ENCODE measurements at places on chromosomes 7 and 10. TPM values are rescaled to one million over a fixed set of nuclear protein-coding genes. Genes with fewer than 3 reads are reported as not detected.

- no peak overlapping the region for H3K4me3 ChIP-seq
- no peak overlapping the region for H3K27ac ChIP-seq
- peaks cover 5% of the 10 kb centered on the region for H3K4me1 ChIP-seq
- DNase-seq = no peak
These were observed 67.3 kb upstream of the DNAJB6 start for GRCh38 chr7:157269341-157270059.

GRCh38 chr10:91250341-91250740, 29.9 kb downstream of the PCGF5 start:
- peaks cover 26% of the 10 kb centered on the region for H3K36me3 ChIP-seq
- H3K27me3 ChIP-seq = no peaks in the 10 kb centered on the region
- DNase-seq = no peak
- no peak overlapping the region for H3K27ac ChIP-seq
- no peak overlapping the region for H3K4me3 ChIP-seq

OR2A42 gene
- total RNA-seq = not detected

PWWP2B gene
- 17.1 TPM for total RNA-seq

DNA sequence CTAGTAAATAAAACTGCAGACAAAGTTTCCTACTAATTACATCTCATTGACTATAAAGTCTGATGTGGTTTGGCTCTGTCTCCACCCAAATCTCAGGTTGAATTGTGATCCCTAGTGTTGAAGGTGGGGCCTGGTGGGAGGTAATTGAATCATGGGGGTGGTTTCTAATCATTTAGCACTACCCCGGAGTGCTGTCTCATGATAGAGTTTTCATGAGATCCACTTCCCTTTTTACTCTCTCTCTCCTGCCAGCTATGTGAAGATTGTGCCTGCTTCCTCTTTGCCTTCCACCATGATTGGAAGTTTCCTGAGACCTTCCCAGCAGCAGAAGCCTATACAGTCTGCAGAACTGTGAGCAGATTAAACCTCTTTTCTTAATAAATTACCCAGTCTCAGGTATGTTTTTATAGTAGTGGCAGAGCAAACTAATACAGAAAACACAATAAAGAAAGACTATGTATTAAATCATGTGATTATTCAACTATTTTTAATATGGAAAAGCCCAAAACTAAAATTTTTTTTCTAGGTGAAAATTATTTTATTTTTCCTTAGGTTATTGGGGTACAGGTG, 232.1 kb downstream of the FZD1 start:
- no peak overlapping the region for H3K27ac ChIP-seq
- H3K4me1 ChIP-seq = no peaks in the 10 kb centered on the region
- no peak for DNase-seq
- H3K4me3 ChIP-seq = no peak overlapping the region
- H3K27me3 ChIP-seq = no peaks in the 10 kb centered on the region

DNA sequence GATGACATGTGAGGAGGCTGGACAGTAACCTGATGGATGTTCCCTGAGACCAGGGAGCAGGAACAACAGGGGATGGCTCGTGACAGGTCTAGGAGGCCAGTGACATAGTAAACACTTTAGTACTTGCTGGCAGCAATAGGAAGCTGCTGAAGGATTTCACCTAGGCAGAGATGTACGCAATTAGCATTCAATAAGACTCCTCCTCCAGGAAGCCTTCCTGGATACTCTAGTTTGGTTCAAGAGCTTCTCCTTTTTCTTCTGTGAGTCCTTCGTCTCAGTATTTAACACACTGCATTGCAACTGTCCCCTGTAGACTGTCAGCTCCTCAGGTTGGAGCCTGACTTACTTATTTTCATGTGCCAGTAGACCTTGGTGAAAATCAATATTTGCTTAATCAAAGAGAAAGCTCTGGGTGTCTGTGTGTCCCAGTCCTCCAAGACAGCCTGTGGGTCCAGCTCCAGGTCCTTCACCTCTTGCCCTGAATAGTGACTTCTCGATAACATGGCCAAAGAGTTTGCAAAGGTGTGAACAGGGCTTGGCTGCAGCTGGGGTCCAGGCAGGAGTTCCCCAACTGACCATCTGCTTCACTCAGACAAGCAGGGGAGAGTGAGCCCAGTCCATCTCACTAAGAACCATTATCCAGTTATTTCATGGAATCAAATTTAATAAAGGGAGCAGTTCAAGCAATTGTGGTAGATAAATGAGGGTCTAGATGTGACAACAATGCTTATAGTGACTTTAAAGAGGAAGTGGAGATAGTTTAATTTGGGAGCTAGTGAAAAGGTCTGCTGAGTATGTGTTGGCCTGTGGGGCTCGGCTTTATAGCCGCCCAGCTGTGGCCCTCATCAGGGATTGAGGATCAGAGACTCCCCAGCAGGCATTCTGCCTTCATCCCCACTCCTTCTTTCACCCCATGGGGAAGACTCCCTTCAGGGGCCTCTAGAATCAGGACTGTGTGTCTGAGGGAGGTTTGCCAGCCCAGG, 9.4 kb downstream of the TMEM273 start:
- H3K4me1 ChIP-seq = peaks cover 38% of the 10 kb centered on the region
- H3K4me3 ChIP-seq = no peak overlapping the region
- DNase-seq = no peak
- peak overlapping the region; percentile 64 for H3K27ac ChIP-seq
- peaks cover 2% of the 10 kb centered on the region for H3K27me3 ChIP-seq
- H3K36me3 ChIP-seq = peaks cover 6% of the 10 kb centered on the region

KNDC1 gene
- total RNA-seq = 0.36 TPM

DNA sequence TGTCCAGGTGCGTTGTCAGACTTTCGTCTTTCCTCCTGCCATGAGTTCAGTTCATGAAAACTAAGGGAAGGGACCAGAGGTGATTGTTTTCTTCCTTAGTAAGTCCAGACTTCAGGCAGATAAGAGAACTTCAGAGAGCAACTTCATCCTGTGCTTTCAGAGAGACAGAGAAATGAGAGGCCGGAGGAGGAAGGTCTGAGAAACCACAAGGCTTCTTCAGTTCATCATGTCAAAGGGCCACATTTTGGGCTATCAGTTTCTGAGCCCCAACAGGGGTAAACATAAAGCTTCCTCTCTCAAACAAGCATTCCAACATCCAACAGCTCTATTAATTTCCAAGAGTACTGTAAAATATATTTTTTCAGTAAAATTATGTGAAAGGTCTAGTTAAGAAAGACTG, 668.4 kb upstream of the NRP1 start:
- no peak for DNase-seq
- no peak overlapping the region for H3K27ac ChIP-seq
- no peaks in the 10 kb centered on the region for H3K4me1 ChIP-seq

DNA sequence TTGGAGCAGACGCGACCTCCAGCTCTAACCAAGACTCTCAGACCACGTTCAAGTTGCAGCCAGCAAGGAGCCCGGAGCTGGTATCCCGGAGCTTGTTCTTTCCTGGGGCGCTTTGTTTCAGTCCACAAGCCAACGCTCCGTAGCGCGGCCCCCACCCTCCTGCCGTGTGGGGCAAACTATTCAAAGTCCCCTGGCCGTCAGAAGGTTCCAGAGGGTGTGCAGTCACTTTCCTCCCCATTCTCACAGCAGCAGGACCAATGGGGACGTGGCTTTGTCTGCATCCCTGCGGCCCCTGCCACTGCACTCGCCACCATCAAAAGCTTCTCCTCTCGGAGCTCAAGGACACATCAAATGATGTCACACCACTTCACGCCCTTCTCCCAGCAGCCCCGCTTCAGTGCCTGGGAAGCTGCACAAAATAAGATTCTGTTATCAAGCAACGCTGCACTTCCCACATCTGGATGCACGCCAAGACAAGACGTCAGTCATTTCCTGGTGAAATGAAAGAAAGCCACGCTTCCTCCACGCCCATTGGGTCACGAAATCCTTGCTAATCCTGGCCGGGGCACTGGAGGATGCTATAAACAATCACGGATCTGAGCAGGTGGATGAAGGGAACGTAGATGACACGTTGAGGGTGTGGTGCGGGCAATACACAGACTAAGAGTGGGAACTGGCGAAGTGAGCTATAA, 348.2 kb downstream of the PTPRN2 start:
- H3K4me3 ChIP-seq = no peak overlapping the region
- H3K27ac ChIP-seq = no peak overlapping the region
- H3K27me3 ChIP-seq = no peaks in the 10 kb centered on the region

GAD2 gene
- not detected for total RNA-seq

DNA sequence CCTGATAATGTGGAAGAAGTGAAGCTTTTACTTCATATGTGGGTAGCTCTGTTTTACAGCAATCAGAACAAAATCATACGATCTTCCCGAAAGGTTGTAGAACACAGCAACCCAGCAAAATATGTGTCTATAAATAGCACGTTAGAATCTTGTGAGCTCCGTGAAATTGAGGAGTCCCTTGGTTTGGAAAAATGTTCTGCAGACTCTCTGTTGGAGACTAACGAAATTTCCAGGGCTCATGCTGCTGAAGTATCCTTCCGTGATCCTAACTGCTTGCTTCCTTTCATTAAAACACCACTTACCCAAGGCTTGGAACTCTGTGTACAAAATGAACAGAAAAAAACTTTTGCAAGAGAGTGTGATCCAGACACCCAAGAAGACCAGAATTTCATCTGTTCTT, 57.5 kb downstream of the TASOR2 start:
- H3K27ac ChIP-seq = no peak overlapping the region
- H3K4me3 ChIP-seq = no peak overlapping the region
- DNase-seq = no peak
- H3K4me1 ChIP-seq = peaks cover 4% of the 10 kb centered on the region
- H3K27me3 ChIP-seq = no peaks in the 10 kb centered on the region
- peaks cover 36% of the 10 kb centered on the region for H3K36me3 ChIP-seq

DNA sequence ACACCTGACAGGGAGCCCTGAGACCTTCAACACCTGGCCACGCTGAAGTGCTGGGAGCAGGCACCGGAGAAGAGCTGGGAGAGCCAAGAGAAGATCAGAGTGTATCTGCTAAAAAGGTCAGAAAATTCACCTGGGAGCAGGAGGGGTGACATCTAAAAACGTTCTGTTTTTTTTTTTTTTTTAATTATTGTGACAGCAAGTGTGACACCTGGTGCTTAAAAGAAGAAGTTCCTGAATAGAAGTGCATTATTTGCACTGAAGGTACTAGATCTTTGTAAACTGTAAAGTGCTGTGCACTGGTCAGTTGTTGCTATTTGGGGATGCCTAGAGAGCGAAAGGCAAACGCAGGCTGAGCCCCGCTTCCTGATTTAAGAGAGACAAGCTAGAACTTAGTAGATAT, 422.0 kb downstream of the PLXNA4 start:
- no peak overlapping the region for H3K27ac ChIP-seq
- H3K36me3 ChIP-seq = peaks cover 4% of the 10 kb centered on the region
- no peak for DNase-seq
- no peak overlapping the region for H3K4me3 ChIP-seq

DNA sequence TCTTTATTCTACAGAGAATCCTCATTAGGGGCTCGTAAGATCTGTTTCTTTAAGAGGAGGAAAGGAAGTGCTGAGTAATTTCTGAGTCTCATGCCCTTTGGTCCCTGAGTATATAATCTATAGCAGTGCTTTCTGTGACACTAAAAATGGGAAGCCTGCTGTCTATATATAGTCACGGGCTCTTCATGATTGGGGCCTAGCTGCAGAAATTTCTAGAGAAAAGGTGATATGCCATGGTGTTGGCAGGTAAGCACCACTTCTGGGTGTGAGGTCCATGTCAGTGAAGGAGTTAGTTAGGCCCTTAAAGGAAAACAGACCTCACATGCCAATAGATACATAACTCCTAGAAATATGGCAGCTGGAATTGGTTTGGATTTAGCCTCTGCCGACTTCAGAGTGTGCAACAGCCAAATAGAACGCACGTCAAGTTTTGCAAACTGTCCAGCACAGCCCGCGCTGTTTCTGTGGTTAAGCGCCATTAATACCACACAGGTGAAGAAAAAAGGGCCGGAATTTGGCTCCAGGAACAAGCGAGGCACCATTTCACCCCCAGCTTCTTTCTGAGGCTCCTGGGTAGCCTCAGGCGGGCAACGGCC, 123.2 kb downstream of the TACC2 start:
- no peak for DNase-seq
- no peak overlapping the region for H3K4me3 ChIP-seq

- H3K27me3 ChIP-seq = no peaks in the 10 kb centered on the region
- H3K27ac ChIP-seq = peak overlapping the region; percentile 34
- H3K4me1 ChIP-seq = peaks cover 19% of the 10 kb centered on the region
- H3K4me3 ChIP-seq = peak overlapping the region; percentile 42
These were observed 117.3 kb downstream of the FAM53B start for GRCh38 chr10:124626759-124627380.

GRCh38 chr10:110073896-110074295, 66.1 kb downstream of the ADD3 start:
- peak overlapping the region; percentile 26 for H3K4me3 ChIP-seq
- peak overlapping the region; percentile 73 for H3K27ac ChIP-seq
- peaks cover 76% of the 10 kb centered on the region for H3K4me1 ChIP-seq
- DNase-seq = no peak
- no peaks in the 10 kb centered on the region for H3K27me3 ChIP-seq

TFR2 gene
- total RNA-seq = 11.0 TPM

FAM25C gene
- total RNA-seq = not detected

MPP7 gene
- total RNA-seq = 24.2 TPM

GIMAP1 gene
- total RNA-seq = 42.1 TPM

DNA sequence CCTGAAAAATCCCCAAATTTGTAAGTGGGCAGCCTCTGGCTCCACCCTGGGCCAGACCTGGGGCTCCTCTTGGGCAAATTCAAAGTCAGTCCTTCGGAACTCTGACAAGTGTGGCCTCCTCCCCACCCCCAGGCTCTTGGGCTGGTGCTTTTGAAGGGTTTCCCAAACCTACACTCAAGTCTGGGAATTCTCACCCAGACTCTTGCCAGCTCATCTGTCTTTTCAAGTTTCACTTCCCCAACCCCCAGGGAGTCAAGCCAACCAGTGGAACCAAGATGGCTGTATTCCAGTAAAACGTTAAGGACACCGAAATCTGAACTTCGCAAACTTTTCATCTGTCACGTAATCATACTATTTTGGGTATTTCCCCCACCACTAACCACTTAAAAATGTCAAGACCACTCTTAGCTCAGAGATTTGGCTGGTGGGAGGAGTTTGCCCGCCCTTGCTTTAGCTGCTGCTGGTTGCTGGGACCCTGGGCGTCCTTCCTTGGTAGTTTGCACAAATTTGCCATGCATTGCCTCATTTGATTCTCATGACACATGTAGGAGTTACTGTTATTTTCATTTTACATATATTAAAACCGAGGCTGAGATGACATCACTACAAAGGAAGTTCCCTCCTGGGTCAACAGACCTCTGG, 1.7 kb upstream of the MYO1G start:
- H3K36me3 ChIP-seq = peaks cover 59% of the 10 kb centered on the region
- H3K27ac ChIP-seq = peak overlapping the region; percentile 93
- peaks cover 60% of the 10 kb centered on the region for H3K4me1 ChIP-seq
- peak; percentile 59 for DNase-seq

- H3K36me3 ChIP-seq = peaks cover 8% of the 10 kb centered on the region
- H3K27me3 ChIP-seq = no peaks in the 10 kb centered on the region
- H3K4me1 ChIP-seq = peaks cover 3% of the 10 kb centered on the region
These were observed 33.6 kb downstream of the GSAP start for GRCh38 chr7:77382532-77382931.

GRCh38 chr10:80278480-80278879, 11.0 kb downstream of the MAT1A start:
- H3K27ac ChIP-seq = no peak overlapping the region
- no peak overlapping the region for H3K4me3 ChIP-seq
- no peaks in the 10 kb centered on the region for H3K36me3 ChIP-seq
- peaks cover 3% of the 10 kb centered on the region for H3K27me3 ChIP-seq

ITGB8 gene
- not detected for total RNA-seq

- peaks cover 2% of the 10 kb centered on the region for H3K36me3 ChIP-seq
- H3K4me3 ChIP-seq = no peak overlapping the region
- no peaks in the 10 kb centered on the region for H3K27me3 ChIP-seq
- no peak for DNase-seq
These were observed 7.6 kb upstream of the MRC1 start for GRCh38 chr10:17801507-17801906.
